Substantia nigra (tissue), 51 donors: ENCODE measurements at places on chromosomes 1 and 21.

GRCh38 chr1:228465141-228465540 is 22.0 kb upstream of the RNF187 start:
- no peak for DNase-seq

DNA sequence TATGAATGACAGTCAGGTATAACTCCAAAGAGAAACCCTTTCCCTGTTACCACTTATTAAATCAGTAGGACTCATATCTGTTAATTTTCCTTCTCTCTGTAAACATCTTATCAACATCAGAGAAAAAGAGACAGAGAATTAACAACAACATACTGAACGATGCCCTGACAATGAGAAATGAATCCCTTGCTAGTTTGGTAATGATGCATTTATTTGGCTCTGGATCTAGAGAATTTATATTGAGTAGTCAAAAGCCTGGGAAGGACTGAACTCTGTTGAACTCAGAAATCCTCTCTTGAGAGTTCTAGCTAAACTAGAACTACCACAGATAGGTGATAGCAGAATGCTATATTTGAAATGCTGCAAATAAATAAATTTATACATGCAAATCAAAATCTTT is 325.6 kb downstream of the DISC1 start:
- no peak for DNase-seq

- no peak for DNase-seq
These were observed 46.0 kb upstream of the MACF1 start for GRCh38 chr1:39158327-39159086.

GRCh38 chr1:221521686-221522085 is 220.2 kb downstream of the DUSP10 start:
- no peak for DNase-seq
